ENCODE measurements at places on chromosomes 3 and 15.
A peak's percentile ranks its signal among the peaks of the same experiment; 100 is the strongest.

DNA sequence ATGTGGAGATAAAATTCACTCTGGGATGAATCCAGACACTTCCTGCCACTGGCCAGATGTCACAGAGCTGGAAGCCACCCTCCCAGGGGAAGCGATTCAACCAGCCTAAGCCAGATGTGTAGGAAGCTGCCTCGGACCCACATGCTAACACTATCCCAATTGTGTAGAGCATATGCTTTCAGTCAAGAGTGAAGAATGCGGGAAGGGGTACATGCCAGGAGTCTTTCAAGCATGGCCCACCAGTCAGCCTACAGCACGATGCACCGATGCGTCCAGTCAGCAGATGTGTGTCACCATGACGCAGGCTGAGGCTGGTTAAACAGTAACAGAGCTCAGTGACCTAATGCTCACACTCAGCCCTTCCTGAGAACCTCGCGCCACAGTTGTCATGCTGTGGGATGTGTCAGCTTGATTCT, 38.8 kb upstream of the BNC1 start:
- no peak for DNase-seq

GRCh38 chr3:58299839-58300516, 6.1 kb upstream of the RPP14 start:
- no peak for DNase-seq

DNA sequence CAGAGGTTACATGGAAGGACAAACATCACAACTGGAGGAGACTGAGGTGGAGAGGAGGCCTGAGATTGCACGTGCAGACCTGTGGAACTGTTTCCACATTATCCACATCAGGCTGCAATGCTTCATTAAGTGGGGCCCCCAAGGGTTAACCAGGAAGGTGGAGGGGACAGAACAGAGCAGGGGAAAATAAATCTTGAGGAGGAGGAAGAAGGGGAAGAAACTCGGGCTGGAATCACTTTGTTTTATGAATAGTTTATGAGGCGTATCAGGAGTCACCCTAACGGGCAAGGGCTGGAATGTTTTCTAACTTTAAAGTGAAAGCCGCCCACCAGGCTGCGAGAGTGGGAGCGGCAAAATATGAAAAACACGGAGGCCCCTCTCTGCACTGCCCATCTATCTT, 154.9 kb downstream of the WNT5A start:
- DNase-seq: no peak

DNA sequence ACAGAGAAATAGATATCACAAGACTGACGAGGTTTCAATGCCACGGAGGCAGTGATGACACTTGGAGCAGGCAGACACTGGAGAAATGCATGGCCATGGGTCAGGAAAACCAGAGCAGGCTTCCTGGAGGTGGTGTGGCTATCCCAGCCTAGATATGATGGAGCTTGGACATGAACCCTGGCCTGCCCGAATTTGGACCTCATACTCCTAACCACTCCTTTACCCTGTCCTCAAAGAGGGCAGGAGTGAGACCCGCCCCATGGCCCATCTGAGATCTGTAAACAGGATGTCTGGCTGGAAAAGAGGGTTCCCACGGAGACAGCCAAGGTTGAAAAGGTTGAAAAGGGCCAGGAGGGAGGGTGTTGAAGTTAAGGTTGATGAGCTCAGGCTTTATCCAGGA, 31.0 kb downstream of the CPN2 start:
- no peak for DNase-seq

DNA sequence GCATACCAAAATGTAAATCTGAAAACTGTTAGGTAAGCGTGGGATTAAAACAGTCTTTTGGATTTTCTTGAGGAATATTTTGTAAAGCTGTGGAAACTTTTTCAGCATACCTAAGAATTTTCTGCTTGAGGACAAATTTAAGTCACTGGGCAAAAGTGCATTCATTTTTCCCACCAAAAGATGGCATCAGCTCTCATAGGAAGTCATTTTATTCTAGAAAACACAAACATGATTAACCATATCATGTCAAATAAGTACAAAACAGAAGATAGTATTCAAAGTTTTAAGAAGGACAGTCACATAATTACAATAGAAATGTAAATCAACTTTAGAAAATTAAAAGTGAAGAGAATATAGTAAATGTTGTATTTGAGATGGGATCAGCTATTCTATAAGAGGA, 63.5 kb downstream of the SLC49A4 start:
- DNase-seq: no peak

GRCh38 chr3:65279225-65279782, 591.5 kb upstream of the ADAMTS9 start:
- no peak for DNase-seq

DNA sequence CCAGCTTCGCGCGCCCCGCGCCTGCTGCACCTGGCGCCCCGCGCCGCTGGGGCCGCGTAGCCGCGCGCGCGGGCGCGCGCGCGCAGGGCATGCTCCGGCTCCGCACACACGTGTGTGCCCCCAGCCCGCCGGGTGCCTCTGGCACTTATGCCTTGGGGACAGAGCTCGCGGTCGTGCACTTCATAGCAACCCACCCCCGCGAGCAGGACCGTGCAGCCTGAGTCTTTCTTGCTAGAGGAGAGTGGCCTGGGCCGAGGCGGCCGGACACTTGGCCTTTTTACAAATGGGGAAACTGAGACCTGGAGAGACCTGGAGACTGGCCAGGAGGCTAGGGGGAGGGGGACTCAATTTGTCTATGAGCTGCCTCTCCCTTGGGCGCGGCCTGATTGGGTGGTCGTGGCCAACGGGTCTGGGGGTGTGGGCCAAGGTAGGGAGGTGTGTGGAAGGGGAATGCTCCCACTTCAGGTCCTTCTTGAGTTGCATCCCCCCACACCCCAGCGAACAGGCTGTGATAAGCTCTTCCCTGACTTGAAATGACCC, 562 bp downstream of the NBEAL2 start:
- DNase-seq: no peak

DNA sequence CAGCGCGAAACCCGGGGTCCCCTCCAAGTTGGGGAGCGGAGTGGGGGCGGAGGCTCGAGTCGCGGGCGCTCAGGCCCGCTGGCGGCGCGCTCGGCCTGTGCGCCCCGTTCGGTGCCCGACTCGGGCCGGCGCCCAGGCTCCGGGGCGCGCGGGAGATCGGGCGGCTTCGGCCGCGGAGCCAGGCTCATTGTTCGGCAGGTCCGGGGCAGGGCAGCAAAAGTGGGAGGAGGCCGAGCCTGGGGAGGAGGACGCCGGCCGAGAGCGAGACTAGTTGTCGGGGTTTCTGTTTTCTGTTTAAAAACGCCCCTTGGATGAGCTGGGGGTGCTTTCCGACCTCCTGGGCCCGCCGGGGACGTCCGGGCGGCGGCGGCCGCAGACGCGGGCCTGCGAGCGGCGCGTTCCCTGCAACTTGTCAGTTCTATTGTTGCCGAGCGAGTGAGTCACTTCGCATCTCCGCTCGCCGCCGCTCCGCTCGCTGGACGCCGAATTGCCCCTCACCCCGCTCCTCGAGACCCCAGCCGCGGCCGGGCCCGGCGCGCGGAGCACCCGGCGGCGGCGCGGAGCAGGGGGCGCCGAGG, 676 bp downstream of the TCF12 start:
- peak; percentile 30 for DNase-seq

DNA sequence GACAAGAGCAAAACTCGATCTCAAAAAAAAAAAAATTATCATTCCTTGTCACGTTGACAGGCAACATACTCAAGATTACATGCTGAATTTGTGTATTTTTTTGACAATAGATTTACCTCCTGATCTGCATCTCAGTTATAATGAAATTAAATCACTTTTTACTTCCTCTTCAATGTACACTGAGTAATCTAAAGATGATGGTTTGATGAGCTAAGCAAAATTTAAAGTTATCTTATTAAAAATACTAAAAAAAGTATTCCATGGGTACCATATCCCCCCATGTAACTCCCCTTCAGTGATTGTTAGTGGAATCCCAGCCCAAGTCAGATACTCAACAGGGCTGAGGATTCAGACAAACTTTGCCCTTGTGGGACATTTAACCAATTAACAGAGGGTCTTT, 463.2 kb downstream of the OCA2 start:
- DNase-seq: no peak

GRCh38 chr3:150169330-150169940, 198.7 kb upstream of the PFN2 start:
- DNase-seq: peak; percentile 46

DNA sequence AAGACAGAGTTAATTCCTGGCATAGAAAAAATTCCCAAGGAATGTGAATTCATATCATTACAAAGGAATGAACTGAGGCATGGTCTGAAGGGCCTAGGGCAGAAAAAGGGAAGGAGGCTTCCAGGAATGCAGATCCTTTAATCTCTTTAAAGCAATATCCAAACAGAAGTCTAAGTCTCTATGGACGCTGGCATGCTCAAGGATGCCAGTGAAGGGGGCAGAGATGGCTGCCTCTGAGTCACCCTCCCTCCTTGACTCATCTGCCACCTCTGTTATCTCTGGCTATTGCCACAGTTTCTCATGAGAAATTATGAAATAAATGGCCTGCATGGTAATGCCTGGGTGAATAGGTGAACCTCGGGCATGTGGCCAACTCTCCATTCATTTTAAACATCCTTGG, 96.3 kb upstream of the BCL6 start:
- no peak for DNase-seq

GRCh38 chr3:107373896-107374295, 3.3 kb upstream of the CCDC54 start:
- no peak for DNase-seq

DNA sequence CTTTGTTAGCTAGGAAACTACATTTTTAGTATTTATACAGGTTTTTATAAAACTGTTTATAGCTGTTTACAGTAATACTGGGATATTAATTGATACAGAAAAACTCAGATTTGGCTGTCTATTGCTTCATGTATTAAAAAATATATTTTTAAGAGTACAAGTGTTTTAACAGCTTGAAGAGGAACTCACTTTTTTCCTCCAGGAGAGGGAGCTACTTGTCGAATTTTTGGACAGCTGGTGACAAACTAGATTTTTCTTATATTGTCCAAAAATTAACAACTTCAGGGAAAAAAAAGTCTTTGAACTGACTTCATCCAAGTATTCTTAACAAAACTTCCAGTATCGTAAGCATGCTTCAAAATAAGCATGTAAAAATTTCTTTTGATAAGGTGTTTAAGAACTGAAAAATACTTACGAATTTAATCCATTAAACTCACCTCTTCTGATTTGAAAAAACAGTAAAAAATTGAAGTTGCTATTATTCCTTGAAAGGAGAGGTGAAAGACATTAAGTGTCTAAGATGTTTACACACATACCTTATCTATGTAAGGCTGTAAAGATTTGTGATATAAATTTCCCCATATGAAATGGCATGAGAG, 4.0 kb downstream of the DIPK2A start:
- DNase-seq: peak; percentile 28

GRCh38 chr3:69160107-69160506, 37.7 kb upstream of the LMOD3 start:
- no peak for DNase-seq

DNA sequence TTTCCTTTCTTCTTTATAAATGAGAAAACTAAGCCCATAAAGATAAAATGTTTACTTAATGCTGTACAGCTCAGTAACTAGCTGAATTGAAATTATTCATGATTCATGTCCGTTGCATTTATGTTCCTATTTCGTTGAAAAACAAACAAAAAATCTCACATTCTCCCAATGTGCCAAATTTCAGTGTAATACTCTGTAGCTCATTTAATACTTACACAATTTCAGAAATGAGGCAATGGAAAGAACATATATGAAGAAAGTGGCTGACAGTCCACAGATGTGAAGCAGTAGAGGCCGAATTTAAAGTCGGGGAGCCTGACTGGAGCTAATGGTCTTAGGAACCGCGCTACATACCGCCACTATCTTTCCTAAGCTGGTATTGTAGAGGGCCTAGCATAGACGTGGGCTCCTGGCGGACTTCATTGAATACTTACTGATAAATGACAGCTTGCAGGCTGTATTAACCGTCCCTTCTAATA, 651 bp downstream of the PLSCR2 start:
- DNase-seq: no peak

DNA sequence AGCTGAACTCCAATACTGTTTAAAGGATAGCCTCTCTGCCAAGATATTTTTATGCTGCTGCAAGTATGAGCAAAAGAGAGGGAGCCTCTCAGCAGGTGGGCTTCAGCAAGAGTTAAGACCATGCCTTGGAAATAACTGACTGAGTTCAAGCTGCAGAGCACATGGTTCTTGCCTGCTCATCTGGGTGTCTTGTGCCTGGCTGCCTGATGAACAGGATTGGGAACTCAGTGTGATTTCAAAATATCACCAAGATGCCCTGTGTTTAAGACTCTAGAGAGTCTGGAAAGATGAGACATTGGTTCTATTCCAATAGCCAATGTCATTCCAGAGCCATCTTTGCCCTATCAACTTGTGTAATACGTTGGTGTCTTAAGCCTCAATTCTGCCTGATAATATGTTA, 147.5 kb upstream of the VEPH1 start:
- DNase-seq: no peak

GRCh38 chr15:52252781-52253180, 42.8 kb downstream of the MYO5C start:
- DNase-seq: no peak

DNA sequence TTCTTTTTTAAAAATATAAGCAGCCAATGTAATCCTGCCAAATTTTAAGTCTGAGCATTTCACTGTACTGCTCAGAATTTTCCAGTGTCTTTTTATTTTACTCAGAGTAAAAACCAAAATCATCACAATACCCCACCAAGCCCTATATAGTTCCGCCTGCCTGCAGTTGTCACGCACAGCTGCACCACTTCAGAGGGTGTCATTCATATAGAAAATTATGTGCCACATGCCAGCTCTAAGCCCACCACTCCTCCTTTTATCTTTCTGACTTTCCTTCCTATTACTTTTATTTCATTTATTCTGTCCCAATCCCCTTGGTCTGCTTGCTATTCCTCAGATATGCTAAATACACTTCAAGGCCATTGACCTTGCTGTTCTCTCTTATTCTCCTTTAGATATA, 233.1 kb upstream of the DPPA4 start:
- DNase-seq: no peak

DNA sequence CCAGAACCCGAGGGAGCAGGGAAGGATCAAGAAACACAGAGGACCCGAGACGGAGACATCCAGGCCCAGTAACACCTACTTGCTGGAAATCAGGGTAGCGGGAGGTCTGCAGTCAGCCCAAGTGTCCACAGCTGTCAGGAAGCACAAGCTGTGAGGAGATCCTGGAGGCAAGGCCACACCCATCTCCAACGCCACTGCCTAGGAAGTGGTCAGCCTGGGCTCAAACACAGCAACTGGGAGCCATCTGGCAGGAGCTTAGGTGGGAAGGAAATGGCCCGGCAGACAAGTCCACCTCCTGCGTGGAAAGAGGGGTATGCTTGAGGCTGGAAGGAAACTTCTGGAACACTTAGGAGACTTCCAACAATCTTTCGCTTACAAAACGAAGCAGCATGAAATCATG, 407.1 kb downstream of the VPS13C start:
- no peak for DNase-seq

- no peak for DNase-seq
Observed at GRCh38 chr15:81560405-81560804, 186.4 kb upstream of the TMC3 start.

GRCh38 chr3:33877187-33877586, 78.8 kb downstream of the PDCD6IP start:
- DNase-seq: no peak
